Upper lobe of right lung (tissue), 1 donor: ENCODE measurements at places on chromosomes 2 and 18. TPM values are rescaled to one million over a fixed set of nuclear protein-coding genes. Genes with fewer than 3 reads are reported as not detected.

DNA sequence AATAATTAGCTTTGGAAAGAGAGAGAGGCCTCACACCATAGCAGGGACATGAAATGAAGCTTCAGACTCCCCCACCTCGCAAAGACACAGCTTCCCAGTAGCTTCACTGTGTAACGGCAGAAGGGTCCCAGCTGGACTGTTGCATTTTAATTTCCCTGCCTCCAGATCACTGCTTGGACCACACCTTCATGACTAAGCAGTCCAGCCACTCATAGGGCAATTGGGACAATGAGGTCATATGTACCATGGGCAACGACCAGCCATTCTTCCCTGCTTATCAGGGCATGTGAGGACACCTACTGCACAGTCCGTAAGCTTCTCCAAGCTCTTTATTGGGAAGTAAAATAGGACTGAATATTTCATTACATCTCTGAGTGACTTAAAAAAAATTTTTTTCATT lies 183.0 kb downstream of the MREG start:
- no peaks in the 10 kb centered on the region for H3K27me3 ChIP-seq
- H3K27ac ChIP-seq: peak overlapping the region; percentile 9
- H3K4me1 ChIP-seq: peaks cover 8% of the 10 kb centered on the region
- DNase-seq: no peak

DNA sequence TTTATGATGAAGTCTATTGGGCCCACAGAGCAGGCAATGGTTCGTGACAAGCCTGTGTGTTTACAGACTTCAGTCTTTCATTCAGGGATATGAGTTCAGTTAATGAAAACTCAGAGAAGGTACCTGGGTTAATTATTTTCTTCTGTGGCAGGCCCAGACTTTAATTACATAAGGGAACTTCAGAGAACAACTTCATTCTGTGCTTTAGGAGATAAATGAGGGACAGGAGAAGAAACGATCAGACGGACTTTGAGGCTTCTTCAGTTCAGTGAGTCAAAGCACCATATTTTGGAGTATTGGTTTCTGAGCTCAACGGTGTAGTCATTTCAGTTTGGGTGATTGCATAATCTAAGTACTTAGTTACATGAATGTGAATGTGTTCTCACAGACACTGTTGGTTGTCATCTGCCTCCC lies 203.0 kb upstream of the KCNJ3 start:
- DNase-seq: no peak
- H3K27me3 ChIP-seq: no peaks in the 10 kb centered on the region
- H3K4me1 ChIP-seq: no peaks in the 10 kb centered on the region
- no peak overlapping the region for H3K4me3 ChIP-seq

DNA sequence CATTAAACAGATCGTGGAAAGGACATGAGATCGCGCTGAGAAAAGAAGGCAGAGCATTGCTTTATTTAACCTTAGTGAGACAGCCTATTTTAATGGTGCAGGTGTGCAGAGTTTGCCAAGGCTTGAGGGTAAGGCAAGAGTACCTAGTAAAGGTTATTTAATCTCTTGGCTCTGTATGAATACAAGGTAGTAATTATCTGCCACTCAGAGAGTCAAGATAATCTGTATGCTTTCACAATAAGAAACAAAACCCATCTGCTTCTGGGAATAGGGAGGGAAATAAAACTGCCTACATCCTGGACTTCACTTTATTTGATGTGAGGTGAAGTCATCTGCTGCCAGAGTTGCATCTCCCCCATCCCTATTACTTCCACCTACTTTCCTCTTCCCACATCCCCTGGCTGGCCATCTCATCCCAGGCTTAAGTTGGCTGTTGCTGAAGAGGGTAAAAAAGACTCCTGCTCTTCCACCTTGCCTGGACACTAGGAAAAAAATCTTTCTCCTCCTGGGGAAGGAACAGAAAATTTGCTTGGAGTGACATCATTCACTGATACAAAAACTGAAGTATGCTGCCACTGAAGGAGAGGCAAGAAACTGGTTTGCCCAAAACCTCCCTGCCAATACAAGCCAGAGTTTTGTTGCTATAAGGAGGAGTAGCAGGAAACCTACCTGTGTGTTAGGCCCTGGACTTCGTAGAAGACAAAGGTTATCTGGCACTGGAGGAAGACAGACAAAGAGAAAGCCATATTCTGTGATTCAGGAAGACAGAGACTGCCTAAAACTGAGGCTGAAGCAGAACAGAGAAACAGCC lies 35.8 kb upstream of the ARHGAP25 start:
- no peak overlapping the region for H3K27ac ChIP-seq
- no peak for DNase-seq
- H3K27me3 ChIP-seq: no peaks in the 10 kb centered on the region

DNA sequence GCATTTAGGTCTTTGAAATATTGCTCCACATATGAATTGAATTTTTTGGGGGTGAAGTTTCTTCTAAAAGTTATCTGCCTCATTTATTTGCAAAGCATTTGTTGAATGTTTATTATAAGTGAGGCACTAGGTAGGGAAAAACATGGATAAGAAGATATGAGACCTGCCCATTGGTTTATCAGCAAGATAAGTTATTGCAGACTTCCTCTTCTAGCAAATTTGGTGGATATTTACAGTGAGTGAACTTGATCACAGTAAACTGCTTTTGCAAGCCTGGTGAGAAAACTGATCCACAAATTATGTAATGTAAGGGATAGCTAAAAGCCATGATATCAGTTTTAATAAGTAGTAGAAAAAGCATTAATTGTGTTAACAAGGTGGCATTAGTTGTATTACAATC lies 364.8 kb downstream of the SOCS6 start:
- no peak for DNase-seq
- no peaks in the 10 kb centered on the region for H3K27me3 ChIP-seq
- no peaks in the 10 kb centered on the region for H3K4me1 ChIP-seq
- no peak overlapping the region for H3K4me3 ChIP-seq
- H3K27ac ChIP-seq: no peak overlapping the region

GRCh38 chr2:129766374-129766993 lies 213.0 kb upstream of the RAB6C start:
- H3K4me1 ChIP-seq: no peaks in the 10 kb centered on the region
- H3K27me3 ChIP-seq: no peaks in the 10 kb centered on the region
- no peak overlapping the region for H3K4me3 ChIP-seq

- no peak for DNase-seq
- H3K36me3 ChIP-seq: peaks cover 34% of the 10 kb centered on the region
- H3K27me3 ChIP-seq: no peaks in the 10 kb centered on the region
- peaks cover 26% of the 10 kb centered on the region for H3K4me1 ChIP-seq
- no peak overlapping the region for H3K4me3 ChIP-seq
Observed at GRCh38 chr2:96249654-96250053, 16.1 kb downstream of the TMEM127 start.

RESP18 gene
- total RNA-seq: not detected

- peak overlapping the region; percentile 72 for H3K4me3 ChIP-seq
- DNase-seq: no peak
- H3K4me1 ChIP-seq: peaks cover 9% of the 10 kb centered on the region
- H3K36me3 ChIP-seq: no peaks in the 10 kb centered on the region
Observed at GRCh38 chr18:36066686-36067054, 689 bp downstream of the RPRD1A start.

- no peak for DNase-seq
- H3K27ac ChIP-seq: no peak overlapping the region
- H3K4me3 ChIP-seq: no peak overlapping the region
- no peaks in the 10 kb centered on the region for H3K4me1 ChIP-seq
- no peaks in the 10 kb centered on the region for H3K27me3 ChIP-seq
- H3K36me3 ChIP-seq: peaks cover 41% of the 10 kb centered on the region
Observed at GRCh38 chr2:208311321-208311720, 45.3 kb downstream of the PIKFYVE start.

- H3K4me1 ChIP-seq: no peaks in the 10 kb centered on the region
- no peak for DNase-seq
- H3K36me3 ChIP-seq: no peaks in the 10 kb centered on the region
Observed at GRCh38 chr18:66252703-66253102, 351.2 kb downstream of the CDH19 start.

GRCh38 chr2:2926009-2926857 lies 451.4 kb downstream of the EIPR1 start:
- H3K27ac ChIP-seq: no peak overlapping the region
- no peaks in the 10 kb centered on the region for H3K27me3 ChIP-seq
- H3K36me3 ChIP-seq: no peaks in the 10 kb centered on the region

DUSP19 gene
- total RNA-seq: 3.0 TPM

DNA sequence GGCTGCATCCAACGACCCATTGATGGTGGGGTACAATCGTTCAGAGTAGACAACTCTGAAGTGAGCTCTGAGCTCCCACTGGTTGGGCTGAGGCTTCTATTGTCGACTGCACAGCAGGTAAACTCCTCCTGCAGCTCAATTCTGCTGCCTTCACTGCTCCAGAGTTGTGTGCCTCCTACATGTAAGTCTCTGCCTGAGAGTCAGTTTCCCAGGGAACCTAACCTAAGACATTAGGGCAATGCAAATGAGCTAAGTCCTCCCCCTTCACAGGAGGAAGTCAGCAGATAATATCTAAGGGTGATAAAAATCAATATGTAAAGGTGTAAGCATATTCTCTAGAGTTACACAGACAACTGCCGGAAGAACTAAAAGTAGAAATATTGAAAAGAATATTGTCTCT lies 22.5 kb upstream of the ACYP2 start:
- no peaks in the 10 kb centered on the region for H3K36me3 ChIP-seq
- H3K4me3 ChIP-seq: no peak overlapping the region
- H3K27ac ChIP-seq: no peak overlapping the region
- H3K4me1 ChIP-seq: no peaks in the 10 kb centered on the region
- DNase-seq: no peak

- H3K4me3 ChIP-seq: no peak overlapping the region
- DNase-seq: no peak
- H3K27me3 ChIP-seq: no peaks in the 10 kb centered on the region
- H3K27ac ChIP-seq: no peak overlapping the region
Observed at GRCh38 chr2:83661711-83662110, 797.4 kb downstream of the SUCLG1 start.

DSEL gene
- total RNA-seq: 10.9 TPM

- no peak overlapping the region for H3K27ac ChIP-seq
- no peaks in the 10 kb centered on the region for H3K27me3 ChIP-seq
- H3K4me3 ChIP-seq: no peak overlapping the region
- no peaks in the 10 kb centered on the region for H3K4me1 ChIP-seq
- DNase-seq: no peak
- no peaks in the 10 kb centered on the region for H3K36me3 ChIP-seq
Observed at GRCh38 chr2:158687315-158687714, 107.8 kb upstream of the DAPL1 start.

DNA sequence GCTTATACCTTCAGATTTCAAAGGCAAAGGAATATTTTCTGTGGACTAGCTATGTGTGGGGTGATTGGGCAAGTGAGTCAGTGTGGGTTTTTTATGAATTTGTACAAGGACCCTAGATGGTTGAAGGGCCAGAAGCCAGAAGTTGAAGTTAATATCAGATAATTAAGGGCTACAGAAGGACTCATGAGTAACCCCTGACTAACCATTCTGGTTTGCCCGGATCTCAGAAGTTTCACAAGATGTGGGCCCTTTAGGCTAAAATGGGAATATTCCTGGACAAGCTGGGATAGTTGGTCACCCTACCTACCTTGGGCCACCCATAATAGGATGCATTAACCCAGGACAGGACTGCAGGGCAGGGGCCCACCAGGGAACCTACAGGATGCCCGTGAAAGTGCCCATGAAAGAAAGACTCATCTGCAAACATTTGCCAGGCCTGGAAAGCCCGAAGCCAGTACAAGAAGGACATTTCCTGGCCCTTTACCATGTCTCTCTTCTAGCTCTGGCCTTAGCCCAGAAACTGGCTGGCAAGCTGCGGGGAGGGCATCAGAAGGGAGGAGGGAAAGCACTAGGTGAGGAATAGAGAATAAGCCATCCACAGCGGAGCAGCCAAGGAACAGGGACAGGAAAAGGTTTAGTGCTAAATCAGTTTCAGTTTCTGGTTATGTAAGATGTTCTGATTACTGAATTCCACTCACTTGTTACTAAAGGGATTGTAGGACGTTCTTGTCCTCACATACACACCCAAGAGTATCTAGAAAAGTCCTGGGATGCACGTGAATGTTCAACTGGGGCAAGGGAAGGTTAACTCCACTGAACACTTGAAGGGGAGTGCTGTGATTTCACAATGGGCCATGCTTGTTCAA lies 33.6 kb downstream of the GCG start:
- peak overlapping the region; percentile 79 for H3K27ac ChIP-seq
- DNase-seq: no peak
- H3K36me3 ChIP-seq: no peaks in the 10 kb centered on the region
- H3K4me1 ChIP-seq: peaks cover 23% of the 10 kb centered on the region

- no peaks in the 10 kb centered on the region for H3K36me3 ChIP-seq
- H3K27me3 ChIP-seq: no peaks in the 10 kb centered on the region
Observed at GRCh38 chr2:150126143-150126740, 361.2 kb downstream of the RND3 start.

- H3K4me3 ChIP-seq: no peak overlapping the region
- no peaks in the 10 kb centered on the region for H3K36me3 ChIP-seq
- no peaks in the 10 kb centered on the region for H3K27me3 ChIP-seq
- H3K27ac ChIP-seq: no peak overlapping the region
Observed at GRCh38 chr2:219592736-219593135, 4.9 kb upstream of the STK11IP start.

DNA sequence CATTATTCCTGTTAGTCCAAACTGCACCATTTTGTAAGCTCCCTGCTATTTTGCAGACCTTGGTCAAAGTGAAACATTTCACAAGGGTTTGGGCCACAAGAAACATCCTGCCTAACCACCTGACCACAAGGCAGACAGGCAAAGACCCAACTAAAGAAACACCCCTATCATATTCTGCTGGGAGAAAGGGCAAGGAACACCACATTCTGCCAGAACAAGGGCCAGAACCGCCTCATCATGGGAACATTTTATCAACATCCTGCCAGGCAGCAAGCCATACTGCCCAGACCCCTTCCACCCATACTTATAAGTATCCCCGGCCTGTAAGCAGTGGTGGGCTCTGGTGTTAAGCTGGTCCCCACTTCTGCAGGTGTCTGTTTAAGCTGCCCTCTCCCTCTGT lies 12.0 kb upstream of the RAB31 start:
- H3K4me3 ChIP-seq: no peak overlapping the region
- H3K27ac ChIP-seq: no peak overlapping the region
- DNase-seq: no peak

DNA sequence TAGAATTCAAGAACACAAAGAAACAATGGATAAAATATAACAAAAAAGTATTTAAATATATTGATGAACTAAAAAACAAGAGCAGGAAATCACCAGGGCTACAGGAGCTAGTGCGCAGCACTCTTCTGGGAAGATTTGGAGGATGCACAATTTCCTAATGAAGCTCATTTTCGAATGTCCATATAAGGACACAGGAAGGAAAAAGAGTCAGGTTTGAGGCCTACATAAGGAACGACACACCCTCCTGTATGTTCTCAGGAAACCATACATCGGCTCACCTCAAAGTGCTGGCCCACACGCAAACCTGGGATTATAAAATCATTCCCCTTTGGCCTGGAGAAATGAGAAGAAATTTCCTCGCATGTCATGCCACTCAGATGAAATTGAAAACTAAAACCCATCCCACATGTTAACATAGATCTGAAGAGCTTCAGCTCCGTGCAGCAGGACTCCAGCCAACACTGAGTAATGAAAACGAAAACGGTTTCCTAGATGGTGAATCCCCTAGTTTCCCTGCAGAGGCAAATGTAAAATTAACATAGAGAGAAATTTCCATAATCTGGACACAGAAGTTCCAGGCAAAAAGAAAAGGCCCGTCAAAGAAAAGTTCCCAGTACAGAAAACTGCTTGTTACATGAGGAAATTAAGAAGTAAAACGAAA lies 825.8 kb downstream of the SOCS6 start:
- no peak overlapping the region for H3K4me3 ChIP-seq
- H3K27ac ChIP-seq: no peak overlapping the region
- DNase-seq: no peak
- H3K4me1 ChIP-seq: no peaks in the 10 kb centered on the region
